ENCODE measurements at places on chromosomes 3 and 15.

GRCh38 chr3:169390271-169390670 is 273.2 kb downstream of the MECOM start:
- no peak for DNase-seq

DNA sequence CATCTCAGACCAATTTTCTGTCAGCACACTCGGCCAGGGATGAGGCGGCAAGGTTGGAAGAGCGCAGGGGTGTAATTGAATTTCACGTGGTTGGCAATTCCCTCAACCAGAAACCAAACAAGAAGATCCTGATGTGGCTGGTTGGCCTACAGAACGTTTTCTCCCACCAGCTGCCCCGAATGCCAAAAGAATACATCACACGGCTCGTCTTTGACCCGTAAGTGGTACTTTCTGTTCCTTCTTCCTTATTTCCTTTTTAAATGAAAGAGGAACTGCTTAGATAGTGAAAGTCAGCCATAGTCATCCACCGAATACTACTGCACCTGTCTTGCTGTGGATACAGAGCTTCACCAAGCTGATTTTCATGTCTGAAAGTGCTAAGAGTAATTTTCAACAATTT is 60.1 kb downstream of the SGO1 start:
- DNase-seq, result no peak

DNA sequence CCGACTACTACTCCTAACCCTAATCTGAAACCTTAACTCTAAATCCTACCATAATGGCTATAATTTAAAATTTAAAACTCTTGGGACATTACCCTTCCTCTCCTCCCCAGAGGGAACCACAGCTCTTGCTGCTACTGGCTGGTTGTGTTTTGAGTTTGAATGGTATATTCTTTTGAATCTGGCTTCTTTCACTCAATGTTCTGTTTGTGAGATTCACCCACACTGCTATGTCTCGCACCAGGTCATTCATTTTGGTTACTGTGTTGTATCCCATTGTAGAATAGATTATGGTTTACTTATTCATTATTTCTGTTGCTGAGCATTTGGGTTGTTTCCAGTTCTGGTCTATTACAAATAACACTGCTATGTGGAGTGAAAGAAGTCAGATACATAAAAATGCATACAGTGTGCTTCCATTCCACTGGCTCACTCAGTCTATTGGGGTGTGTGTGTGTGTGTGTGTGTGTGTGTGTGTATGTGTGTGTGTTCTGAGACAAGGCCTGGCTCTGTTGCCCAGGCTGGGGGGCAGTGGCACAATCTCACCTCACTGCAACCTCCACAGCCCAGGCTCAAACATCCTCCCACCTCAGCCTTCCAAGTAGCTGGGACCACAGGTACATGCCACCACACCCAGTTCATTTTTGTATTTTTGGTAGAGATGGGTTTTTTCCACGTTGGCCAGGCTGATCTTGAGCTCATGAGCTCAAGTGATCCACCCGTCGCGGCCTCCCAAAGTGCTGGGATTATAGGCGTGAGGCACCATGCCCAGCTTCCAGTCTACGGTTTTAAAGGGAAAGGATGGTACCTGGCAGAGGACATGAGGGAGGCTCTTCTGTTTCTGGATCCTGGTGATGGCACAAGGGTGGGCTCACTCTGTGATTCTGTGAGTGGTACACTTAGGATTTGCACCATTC is 19.2 kb upstream of the SYNM start:
- DNase-seq, result no peak

GRCh38 chr3:134903837-134904236 is 108.8 kb downstream of the EPHB1 start:
- DNase-seq, result no peak

DNA sequence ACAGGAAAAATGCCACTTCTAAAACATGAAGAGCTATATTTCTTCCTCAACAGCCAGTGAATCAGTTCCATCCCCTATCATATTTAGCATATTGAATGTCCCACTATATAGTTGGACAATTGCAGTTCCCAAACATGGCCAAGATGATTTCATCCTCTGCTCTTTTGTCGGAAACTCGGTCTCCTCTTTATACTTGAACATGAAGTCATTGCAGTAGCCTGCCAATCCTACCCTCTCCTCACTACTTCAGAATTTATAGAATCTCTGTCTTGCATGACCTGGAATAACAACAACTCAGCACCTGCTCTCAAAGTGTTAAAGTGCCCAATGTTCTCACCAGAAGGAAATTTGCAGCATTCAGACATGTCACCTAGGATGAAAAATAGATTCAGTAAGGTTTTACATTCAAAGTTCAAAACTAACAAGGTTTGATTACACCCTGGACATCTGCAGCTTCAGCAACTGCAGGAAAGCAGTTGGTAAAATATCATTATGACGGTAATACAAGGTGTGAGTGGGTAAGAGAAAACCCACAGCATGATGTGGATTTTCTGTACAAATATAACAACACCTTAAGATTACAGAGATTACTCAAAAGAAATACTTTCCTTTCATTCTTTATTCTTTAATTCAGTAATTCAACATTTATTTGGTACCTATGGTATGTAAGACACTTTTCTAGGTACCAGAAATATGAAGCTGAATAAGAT is 52.5 kb downstream of the TP63 start:
- no peak for DNase-seq

GRCh38 chr3:128180436-128180835 is 27.2 kb downstream of the EEFSEC start:
- no peak for DNase-seq
